Stimulated activated CD4-positive, alpha-beta T cell treated with anti-CD3 and anti-CD28 coated beads, Interleukin-2, amount 100 ng/mL, for 48 hours (primary cell): ENCODE measurements at places on chromosomes 6 and 20.

GRCh38 chr6:33634946-33635345, 13.8 kb downstream of the ITPR3 start:
- no peak for DNase-seq

GRCh38 chr6:105667056-105667455, 264.2 kb upstream of the PREP start:
- DNase-seq, result no peak

GRCh38 chr20:24795436-24795835, 153.6 kb upstream of the CST7 start:
- no peak for DNase-seq

- no peak for DNase-seq
These were observed 136.7 kb upstream of the RALGAPA2 start for GRCh38 chr20:20849161-20849560.

GRCh38 chr6:15752820-15753219, 90.0 kb upstream of the DTNBP1 start:
- no peak for DNase-seq

- no peak for DNase-seq
These were observed 49.1 kb downstream of the GCLC start for GRCh38 chr6:53495506-53496499.

GRCh38 chr20:57088436-57088835, 178.0 kb downstream of the BMP7 start:
- DNase-seq, result no peak

GRCh38 chr20:8414586-8415274, 282.7 kb downstream of the PLCB1 start:
- DNase-seq, result no peak

GRCh38 chr20:9280666-9281065, 211.8 kb downstream of the PLCB4 start:
- no peak for DNase-seq

DNA sequence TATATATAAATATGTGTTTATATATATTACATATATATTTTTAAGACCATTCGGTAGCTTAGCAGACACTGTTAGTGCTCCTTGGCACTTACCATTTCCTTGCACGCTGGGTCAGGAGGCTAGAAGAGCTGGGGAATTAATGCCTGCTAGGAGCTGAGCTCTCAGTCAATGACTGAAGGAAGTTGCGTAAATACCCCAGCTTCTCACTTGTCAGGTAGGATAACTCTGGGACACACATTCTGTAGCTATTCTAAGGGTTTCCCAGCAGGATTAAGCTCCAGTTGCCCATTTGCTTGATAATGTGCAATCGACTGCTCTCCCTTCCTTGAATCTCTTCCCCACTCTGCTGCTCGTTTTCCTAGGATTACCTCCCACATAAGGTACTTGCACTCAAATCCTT, 15.7 kb upstream of the DNAAF9 start:
- no peak for DNase-seq

DNA sequence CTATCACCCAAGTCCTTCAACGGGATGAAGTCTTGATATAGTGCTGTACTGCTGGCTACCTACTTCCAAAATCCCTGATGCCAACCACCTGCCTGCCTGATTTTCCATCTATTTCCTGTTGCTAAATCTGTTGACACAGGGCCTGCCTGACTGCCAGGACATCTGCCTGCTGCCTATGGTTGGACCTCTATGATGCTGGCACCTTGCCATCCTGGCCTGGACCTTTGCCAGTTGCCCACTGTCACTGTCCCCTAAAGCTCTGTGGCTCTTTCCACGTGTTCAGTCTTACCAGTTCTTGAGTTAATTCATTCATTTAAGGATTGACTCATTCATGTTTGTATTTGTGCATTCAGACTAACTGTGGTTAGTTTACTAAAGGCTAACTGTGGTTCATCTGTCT, 9.2 kb upstream of the RGS17 start:
- no peak for DNase-seq

DNA sequence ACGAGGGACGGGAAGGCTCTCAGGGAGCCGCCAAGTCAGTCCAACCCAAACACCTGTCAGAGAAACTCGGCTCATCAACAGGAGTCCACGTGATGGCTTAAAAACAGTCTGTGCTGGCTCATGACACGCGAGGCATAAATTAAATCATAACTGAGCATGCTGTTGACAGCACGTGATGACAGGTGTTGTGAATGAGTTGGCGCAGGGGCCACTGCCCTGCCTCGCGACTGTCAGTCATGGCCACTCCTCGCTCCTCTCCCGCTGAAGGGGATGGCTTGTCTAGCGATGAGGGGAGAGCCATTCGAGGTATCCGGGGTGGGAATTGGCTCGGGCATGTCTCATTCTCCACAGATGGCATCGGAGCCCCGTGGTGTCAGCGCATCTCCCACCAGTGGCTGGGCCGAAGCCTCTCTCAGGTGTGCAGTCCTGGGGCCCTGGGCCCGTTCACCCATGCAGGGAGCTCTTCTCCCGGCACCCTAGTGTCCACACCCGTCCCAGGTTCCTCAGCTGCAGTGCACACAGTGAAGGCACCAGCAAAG, 313.3 kb downstream of the BMP7 start:
- no peak for DNase-seq

DNA sequence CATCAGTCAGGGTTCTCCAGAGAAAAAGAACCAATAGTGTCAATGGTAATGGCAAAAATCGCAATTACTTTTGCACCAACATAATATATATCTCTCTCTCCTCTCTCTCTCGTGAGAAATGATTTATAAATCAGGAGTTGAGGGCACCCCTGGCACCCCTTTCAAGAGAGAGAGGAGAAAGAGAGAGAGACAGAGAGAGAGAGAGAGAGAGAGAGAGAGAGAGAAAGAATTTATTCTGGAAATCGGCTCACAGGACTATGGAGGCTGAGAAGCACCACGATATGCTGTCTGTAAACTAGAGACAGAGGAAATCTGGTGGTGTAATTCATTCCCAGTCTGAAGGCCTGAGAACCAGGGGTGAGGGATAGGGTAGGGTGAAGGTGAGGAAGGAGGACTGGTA, 201.9 kb upstream of the MAP3K7 start:
- no peak for DNase-seq

- no peak for DNase-seq
These were observed 42.8 kb downstream of the C6orf118 start for GRCh38 chr6:165266621-165267020.

GRCh38 chr6:122322824-122323223, 76.6 kb upstream of the HSF2 start:
- DNase-seq, result no peak

- DNase-seq, result peak; percentile 49
These were observed 27.0 kb downstream of the HECA start for GRCh38 chr6:139161817-139162284.

DNA sequence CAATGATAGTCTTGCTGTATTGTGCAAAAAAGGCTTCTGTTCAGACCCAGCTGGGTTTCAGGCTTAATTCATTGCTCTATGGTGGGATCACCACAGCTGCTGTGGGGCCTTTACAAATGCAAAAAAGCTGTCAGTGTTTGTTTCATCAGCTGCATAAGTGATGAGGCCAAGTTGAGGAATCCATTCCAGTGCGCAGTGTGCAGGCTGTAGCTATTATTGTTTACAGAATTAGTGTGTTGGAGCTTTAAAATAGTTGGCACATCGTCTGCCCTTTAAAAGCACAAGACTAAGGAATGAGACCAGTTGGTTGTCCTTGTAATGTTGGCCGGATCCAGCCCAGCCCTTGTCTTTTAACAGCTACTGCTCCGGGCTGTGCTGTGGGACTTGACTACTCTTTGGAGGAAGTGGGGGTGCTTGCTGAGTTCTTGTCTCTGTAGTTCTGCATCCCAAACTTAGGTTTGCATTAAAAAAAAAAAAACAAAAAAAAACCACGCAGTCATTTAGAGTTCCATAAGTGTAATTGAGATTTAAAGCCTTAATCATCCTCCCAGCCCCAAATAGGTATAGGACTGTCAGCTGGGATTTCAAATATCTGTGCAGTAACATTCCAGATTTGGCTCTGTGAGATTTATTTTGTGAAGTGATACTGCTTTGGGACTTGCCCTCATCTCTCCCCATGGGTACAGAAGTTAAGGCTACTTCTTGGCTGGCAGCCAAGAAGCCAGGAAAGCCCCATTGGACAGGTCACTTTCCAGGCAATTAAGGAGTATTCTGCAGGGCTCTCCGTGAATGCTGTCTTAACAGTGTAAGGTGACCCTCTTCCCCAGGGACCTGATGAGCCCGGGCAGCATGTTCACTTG, 19.3 kb downstream of the JARID2 start:
- DNase-seq, result no peak

DNA sequence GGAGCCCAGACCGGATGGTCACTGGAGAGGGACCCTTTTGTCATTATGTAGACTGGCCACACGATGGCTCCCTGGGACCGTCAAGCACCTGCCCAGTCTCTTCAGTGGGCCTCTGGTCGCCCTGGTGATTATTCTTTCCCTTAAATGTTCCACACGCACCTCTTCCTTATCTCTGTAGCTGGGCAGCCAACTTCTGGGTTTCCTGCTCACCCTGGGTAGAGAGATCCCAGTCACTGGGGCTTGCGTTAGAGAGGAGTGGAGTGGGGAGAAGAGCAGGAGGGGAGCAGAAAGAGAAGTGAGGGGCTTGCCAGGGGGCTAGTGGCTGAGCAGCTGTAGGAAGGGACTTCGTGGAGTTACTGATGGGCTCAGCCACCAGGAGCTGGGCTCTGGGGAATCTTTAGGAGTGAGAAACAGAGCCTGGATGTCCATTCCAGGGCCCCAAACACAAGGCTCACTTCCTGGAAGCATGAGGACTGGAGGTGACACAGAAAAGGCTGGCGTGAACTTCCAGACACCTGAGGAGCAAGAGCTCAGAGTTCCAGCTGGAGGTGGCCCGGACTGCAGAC, 150.1 kb downstream of the DHX35 start:
- peak; percentile 6 for DNase-seq

DNA sequence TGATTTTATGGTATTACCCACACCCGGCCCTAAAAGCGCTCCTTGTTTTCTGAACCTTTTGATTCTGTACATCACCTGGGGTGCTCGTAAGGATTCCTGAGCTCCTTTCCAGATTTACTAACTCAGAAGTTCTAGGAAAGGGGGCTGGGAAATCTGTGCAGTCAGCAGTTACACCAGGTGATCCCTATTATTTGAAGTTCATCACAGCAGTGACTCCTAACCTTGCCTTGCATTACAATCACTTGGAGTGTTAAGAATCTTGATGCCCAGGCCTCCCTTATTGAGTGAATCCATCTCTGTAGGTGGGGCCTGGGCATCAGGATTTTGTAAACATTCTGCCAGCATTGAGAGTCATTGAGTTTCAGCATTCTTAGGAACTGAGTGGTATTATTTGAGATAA, 44.7 kb downstream of the BMP6 start:
- no peak for DNase-seq

DNA sequence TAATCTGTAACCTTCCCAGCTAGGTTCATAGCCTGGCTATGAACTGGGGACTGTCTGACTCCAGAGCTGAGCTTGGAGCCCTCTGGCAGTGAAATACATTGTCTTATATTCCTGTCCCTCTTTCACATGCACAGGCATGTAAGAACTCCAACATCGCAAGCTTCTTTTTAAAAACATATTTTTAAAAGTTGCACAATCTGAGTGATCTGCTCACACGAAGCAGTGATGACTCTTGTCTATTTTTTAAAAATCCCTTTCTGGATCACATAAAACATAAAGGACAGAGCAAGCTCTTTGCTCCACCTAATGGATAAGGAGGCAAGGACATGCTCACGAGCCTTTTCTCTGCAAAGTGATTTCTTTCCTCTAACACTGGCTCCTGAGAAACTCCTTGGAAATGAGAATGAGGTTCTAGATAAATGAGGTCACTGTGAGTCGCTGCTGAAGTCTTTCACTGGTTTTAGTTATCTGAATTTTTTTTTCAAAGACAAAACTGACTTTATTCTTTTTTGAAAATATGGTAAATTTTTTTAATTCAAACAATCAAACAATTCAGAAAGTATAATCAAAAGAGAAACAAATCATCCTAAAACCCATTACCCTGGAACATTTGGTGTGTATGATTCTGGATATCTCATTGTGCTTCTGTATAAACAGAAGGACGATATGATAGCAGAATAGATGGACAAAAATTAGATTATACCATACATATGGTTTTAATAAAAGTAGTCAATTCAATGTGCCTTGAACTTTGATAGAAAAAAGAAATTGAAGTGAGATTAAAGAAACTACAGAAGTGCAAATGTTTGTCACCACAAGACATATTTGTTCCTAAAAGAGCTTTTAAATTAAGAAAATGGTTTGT, 30.8 kb downstream of the IL20RA start:
- DNase-seq, result no peak

GRCh38 chr6:128135325-128135724, 234.5 kb upstream of the THEMIS start:
- DNase-seq, result no peak
